CD8-positive, alpha-beta T cell (primary cell): ENCODE measurements at places on chromosomes 12 and 14.

DNA sequence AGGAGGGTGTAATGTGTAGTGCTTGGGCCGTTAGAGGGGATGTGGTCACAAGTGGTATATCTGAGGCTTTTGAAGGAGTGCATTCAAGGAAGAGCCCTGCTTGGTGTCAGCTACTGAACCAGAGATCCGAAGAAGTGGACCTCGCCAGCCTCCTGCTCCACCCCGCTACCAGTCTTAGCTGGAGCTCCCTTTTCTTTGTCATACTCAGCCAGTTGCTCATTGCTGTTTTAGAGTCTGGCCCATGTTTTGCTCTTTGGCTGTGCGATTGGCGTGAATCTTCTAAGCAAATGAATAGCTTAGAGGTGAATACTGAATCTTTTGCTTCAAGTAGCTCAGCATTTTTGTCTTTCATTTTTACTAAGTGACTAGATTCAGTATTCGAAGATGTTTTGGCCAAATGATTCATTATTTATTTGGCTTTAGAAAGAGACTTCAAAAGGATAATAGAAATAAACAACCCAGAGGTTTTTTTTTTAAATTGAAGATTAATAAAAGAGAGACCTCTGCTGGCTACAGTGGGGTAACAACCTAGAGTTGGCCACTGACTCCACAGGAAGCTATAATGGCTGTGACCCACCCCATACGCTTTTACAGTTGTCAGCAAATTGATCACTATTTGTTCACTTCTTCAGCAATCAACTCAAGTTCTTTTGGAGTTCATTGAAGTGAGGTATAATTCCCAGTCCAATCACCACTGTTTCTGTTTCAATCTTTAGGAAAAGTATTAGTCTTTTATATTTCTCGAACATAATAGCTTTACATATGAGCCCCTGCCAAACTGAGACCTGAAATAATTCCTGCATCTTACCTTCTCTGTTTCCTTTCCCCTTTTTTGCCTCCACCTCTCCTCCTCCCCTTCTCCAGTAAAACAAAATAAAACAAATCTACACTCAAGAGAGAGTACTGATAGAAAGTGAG, 19.9 kb downstream of the CDKN1B start:
- DNase-seq, result peak; percentile 62

DNA sequence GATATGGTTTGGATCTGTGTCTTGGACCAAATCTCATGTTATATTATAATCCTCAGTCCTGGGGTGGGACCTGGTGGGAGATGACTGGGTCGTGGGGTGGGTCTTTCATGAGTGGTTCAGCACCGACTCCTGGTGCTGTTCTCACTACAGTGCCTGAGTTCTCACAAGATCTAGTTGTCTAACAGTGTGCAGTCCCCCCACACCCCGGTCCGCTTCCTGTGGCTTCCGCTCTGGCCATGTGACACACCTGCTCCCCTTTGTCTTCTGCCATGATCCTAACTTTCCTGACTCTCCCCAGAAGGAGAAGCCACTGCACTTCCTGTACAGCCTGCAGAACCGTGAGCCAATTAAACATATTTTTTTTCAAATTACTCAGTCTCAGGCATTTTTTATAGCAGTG, 1262.2 kb downstream of the TMEM121 start:
- DNase-seq, result no peak

DNA sequence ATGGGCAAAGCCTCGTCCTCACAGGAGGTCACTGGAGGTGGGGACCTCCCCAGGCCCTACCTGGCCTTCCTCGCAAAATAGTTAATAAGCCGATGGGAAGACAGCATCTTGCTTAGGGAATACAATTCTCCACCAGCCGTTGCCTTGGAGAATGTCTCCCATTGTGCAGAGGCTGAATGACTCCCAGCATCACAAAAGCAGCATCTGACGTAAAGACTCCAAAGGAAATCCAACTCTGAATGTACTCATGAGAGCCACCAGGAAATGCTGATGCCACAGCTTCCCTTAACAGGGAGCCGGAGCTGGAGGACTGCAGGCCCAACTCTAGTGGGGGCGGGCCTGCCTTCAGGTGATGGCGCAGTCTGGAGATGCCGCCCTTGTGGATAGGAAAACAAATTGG, 15.5 kb downstream of the CCDC63 start:
- DNase-seq, result no peak

DNA sequence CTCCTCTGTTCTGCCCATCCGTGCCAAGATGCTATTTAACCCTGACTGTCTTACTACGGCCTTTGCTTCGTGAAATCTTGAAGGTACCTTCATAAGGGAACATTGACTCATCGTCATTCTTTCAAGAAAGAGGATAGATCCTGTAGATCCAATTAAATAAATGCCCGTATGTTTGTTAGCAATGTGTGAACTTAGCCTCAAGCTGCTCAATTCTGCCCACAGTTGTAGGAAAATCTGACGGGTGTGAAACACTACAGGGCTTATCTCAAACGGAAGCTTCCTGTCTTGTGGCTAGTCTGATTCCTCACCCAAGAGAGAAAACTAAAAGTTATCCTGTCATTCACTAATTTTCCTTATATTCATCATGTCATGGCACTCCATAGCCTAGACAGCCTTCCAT, 168.0 kb upstream of the TBX3 start:
- no peak for DNase-seq

GRCh38 chr12:111303531-111303930, 65.4 kb downstream of the PHETA1 start:
- no peak for DNase-seq

DNA sequence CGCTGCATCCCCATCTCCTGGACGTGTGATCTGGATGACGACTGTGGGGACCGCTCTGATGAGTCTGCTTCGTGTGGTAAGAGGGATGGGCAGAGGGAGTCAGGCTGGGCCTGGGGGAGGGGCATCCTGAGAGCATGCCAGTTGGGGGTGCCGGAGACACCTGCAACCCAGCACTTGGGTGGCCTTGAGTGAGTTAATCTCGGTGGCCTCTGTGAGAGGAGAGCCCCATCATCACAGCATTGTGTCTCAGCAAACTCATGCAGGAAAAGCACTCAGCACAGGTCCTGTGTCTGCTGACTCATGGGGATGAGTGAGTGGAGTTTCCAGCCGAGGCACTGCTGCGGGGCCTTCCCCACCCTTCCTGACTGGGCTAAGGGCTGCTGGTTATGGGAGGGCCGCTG, 19.6 kb upstream of the LRP1-AS start:
- DNase-seq, result no peak

- no peak for DNase-seq
Observed at GRCh38 chr12:27221625-27222387, 22.3 kb upstream of the STK38L start.

- no peak for DNase-seq
Observed at GRCh38 chr12:110501399-110501751, 536 bp downstream of the VPS29 start.

GRCh38 chr12:57340104-57340503, 89.1 kb upstream of the STAC3 start:
- no peak for DNase-seq

GRCh38 chr14:24399999-24400718, 1.4 kb downstream of the NYNRIN start:
- no peak for DNase-seq

DNA sequence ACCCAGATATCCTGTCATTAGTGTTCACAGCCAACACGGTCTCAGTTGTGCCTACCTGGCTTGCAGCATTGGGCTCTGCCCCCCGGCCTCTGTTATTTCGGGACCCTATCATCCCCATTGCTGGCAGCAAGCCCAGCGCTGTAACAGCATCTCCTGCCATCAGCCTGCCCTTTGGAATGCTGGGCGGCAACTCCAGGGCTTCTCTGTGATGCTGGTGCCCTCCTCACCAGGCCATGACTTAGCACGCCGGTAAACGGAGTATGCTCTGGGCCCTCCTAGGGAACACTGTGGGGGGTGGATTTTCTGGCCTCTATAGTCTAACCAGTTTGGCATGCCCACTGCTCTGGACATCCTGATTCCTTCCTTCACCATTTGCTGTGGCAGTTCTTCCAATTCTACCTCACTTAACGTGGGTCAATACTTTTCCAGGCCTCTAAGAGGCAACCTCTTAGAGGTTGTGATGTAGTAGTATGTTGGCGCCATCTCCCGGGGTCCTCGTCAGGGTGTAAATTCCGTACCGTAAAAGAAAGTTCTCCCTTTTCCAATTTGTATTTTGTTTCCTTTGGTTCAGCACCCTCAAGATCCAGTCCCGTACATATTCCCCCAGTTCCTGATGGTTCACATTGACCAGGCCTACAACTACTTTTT, 80.0 kb downstream of the SINHCAF start:
- DNase-seq, result no peak

GRCh38 chr12:68291396-68292036, 38.1 kb upstream of the IL22 start:
- no peak for DNase-seq

DNA sequence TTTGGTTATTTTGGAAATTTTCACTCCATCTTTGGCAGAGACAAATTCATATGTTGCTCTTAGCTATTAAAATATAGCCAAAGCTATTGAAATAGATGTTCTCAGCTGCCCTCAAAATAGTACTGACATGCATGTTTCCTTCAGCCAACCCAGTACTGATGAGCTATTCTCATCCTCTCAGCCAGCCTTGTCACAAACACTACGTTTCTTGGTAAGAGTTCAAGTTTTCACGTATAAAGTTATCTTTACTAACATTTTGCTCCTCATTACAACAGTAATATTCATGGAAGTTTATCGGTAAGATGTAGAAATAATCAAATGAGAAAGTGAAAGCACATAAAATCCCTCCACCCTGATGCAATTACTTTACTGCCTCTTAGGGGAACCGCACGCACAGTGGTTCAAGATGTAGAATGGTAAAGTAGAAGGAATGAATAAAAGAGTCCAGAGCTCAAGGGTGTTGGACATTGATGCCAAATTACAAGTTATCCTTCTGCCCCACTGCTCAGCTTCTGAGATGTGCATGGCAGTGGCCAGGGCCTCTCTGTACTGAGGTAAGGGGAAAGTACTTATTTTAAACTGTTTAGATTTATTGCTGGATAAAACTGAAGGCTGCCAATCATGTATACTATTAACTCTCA, 20.7 kb downstream of the GCH1 start:
- DNase-seq, result no peak

GRCh38 chr14:103695296-103696069, 19.8 kb downstream of the XRCC3 start:
- DNase-seq, result no peak

DNA sequence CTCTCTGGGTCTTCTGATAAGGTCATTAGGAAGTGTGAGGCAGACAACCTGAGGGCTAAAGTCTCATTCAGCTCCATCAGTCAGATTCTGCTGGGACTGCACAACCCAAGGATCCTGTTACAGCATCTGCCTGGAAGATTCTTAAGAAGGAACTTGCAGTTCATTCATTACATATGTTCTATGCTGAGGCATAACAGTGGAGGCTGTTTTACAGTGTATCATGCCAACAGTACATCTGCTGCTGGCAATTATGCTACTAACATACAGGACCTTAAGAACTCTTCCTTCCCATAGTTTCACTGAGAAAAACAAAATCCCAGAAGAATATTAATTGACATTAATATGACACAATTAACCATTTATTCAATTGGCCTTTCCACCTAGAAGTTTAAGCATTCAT, 968.6 kb downstream of the DIO2 start:
- no peak for DNase-seq

- no peak for DNase-seq
Observed at GRCh38 chr12:90327793-90328743, 619.4 kb upstream of the ATP2B1 start.

DNA sequence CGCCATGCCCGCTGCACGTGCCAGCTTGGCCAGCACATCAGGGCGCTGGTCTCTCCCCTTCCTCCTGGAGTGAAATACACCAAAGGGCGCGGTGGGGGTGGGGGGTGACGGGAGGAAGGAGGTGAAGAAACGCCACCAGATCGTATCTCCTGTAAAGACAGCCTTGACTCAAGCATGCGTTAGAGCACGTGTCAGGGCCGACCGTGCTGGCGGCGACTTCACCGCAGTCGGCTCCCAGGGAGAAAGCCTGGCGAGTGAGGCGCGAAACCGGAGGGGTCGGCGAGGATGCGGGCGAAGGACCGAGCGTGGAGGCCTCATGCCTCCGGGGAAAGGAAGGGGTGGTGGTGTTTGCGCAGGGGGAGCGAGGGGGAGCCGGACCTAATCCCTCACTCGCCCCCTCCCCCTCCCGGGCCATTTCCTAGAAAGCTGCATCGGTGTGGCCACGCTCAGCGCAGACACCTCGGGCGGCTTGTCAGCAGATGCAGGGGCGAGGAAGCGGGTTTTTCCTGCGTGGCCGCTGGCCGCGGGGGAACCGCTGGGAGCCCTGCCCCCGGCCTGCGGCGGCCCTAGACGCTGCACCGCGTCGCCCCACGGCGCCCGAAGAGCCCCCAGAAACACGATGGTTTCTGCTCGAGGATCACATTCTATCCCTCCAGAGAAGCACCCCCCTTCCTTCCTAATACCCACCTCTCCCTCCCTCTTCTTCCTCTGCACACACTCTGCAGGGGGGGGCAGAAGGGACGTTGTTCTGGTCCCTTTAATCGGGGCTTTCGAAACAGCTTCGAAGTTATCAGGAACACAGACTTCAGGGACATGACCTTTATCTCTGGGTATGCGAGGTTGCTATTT, 914 bp upstream of the CCND2 start:
- peak; percentile 84 for DNase-seq
